ENCODE measurements at places on chromosomes 12 and 14.
A peak's percentile ranks its signal among the peaks of the same experiment; 100 is the strongest.

GRCh38 chr12:14514154-14514842, 53.4 kb downstream of the PLBD1 start:
- ATAC-seq, result no peak

DNA sequence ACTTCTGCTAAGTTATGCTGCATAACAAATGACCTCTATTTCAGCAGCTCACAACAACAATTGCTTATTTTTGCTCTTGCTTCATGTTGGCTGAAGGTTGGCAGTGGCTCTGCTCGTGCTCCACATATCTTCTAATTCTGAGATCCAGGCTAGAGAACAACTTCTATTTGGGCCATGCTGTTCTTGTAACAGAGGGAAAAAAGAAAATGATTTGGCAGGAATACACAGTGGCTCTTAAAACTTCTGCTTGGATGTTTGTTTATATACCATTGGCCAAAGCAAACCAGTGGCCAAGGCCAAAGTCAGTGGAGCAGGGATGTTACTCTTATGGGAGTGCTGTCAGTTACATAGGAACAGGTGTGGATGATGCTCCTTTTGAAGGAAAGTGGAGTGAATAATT, 32.1 kb downstream of the GPHN start:
- ATAC-seq, result no peak

GRCh38 chr12:124681779-124682391, 114.5 kb upstream of the NCOR2 start:
- no peak for ATAC-seq

DNA sequence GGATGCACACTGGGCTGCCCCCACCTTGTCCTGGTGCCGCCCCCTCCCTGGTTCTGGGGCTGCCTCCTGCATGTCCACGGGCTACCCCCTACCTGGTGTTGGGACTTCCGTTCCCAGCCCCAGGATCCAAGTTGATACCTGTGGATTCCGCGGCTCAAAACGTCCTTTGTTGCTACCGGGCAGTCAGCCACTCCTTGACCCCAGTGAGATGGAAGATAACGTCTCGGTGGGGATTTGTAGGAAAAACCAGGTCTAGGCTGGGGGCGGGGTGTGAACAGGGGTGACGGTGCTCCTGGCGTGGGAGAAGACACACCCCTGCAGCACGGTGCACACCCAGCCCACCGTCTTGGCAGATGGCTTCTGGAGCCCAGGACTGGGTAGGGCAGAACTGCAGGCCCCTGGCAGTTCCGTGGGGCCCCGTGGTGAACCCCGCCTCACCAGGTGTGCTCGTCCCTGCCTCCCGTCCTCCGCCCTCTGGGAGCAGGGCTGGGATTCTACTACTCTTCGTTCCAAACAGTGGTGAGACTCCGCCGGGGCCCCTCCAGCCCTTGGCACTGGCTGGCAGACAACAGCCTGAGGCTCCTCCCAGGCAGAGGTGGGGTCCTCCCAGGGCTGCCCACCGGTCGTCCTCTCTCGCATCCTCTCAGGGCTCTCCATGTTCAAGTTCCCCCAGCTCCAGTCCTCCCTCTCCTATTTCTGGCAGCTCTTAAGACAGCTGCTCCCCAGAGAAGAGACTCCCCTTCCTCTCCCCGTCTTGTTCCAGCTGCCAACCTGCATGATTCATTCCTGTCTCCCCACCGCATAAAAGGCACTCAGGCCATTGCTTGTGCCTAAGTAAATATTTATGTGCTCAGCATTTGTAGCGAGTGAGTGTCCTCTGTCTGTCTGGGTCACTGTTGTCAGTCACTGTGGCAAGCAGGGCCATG, 75.5 kb downstream of the FBXL14 start:
- ATAC-seq, result no peak

DNA sequence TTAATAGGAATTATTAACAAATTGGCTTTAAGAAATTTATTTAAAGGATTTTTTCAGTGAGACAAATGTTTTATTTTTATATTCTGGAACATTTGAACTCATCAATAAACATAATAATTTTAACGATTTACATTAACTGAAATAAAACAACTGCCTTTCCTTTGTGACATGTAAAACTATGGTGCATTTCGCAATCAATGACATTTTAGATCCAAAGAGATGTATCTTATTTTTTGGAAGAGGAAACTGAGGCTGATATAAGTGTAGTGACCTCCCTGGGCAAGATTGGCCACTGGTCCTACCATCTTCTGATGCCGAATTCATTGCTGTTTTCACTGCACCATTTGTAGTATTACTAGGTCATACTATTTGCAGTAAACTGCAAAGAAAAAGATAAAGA, 2.5 kb upstream of the RNU6-8 start:
- no peak for ATAC-seq

GRCh38 chr12:143964-144649, 69.8 kb downstream of the SLC6A12 start:
- no peak for ATAC-seq

DNA sequence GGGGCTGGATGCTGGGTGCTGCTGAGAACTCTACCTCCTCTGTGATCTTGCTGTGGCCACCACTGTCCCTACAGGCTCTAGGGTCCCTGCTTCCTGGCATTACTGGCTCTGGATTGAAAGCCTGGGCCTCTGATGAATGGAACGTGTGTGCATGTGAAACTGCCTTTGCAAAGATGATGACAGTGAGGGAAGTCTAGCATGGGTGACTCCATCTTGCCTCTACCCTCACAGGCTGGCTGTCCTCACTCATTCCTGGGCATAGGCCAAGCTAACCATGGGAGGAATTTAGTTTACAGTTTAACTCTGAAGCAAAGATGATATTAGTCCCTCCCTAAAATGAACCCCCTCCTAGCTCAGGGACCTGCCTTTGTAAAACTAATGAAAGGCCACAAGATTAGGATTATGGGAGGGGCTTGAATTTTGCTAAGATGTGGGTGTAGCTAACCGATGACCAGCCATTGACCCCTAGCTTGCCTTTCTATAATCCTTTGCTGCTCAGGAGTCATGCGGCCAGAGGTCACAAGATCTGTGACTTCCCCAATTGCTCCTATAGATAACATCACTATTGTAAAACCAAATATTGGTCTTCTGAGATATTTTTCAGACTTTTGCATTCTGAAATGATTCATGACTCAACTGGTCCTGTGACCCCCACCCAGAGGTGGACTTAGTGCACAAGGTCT, 2.2 kb upstream of the C1S start:
- ATAC-seq, result no peak

- ATAC-seq, result peak; percentile 72
Observed at GRCh38 chr12:59597385-59597781, 1.6 kb downstream of the SLC16A7 start.

- no peak for ATAC-seq
Observed at GRCh38 chr14:64569138-64569631, 19.4 kb downstream of the PPP1R36 start.

DNA sequence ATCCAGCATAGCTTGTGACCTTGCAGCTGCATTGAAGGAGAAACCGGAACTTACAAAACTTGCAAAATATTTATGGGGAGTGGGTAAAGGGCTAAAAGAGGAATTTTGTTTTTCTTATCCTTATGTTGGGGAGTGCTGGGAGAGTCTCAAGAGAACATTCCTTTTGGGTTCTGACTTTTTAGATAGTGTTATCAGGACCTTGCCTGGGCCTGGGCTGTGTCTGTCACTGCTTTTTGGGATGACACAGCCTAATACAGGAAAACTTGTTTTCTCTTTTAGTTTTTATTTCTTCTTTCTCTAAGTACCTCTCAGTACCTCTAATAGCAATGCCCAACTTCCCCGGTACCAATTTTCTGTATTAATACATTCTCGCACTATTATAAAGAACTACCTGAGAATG, 850.6 kb downstream of the RPS29 start:
- no peak for ATAC-seq

DNA sequence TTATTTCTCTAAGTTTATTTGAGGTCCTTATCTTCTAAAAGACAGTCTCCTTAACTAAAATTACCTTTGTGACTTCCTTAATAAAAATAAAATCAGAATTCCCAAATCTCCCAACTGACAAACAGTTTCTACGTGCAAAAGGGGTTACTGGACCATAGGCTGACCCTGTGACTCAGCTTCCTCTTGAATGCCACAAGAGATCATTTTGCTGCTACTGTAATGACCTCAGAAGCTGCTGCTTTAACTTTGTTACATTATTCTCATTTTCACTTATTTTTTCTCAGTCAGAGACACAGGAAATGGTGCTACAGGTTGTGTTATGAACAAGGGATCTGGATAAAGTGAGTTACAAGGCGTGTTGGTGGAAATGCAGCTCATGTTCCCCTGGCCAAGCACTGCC, 132.2 kb upstream of the TMTC2 start:
- no peak for ATAC-seq

GRCh38 chr14:54743382-54743781, 159.2 kb downstream of the GCH1 start:
- no peak for ATAC-seq

- ATAC-seq, result no peak
Observed at GRCh38 chr12:25107920-25108319, 87.0 kb downstream of the DNAI7 start.

- no peak for ATAC-seq
Observed at GRCh38 chr14:104107101-104107581, 21.6 kb downstream of the ASPG start.

- no peak for ATAC-seq
Observed at GRCh38 chr12:94150240-94151121, 2.1 kb downstream of the PLXNC1 start.

- no peak for ATAC-seq
Observed at GRCh38 chr12:131063413-131063812, 109.7 kb downstream of the ADGRD1 start.

DNA sequence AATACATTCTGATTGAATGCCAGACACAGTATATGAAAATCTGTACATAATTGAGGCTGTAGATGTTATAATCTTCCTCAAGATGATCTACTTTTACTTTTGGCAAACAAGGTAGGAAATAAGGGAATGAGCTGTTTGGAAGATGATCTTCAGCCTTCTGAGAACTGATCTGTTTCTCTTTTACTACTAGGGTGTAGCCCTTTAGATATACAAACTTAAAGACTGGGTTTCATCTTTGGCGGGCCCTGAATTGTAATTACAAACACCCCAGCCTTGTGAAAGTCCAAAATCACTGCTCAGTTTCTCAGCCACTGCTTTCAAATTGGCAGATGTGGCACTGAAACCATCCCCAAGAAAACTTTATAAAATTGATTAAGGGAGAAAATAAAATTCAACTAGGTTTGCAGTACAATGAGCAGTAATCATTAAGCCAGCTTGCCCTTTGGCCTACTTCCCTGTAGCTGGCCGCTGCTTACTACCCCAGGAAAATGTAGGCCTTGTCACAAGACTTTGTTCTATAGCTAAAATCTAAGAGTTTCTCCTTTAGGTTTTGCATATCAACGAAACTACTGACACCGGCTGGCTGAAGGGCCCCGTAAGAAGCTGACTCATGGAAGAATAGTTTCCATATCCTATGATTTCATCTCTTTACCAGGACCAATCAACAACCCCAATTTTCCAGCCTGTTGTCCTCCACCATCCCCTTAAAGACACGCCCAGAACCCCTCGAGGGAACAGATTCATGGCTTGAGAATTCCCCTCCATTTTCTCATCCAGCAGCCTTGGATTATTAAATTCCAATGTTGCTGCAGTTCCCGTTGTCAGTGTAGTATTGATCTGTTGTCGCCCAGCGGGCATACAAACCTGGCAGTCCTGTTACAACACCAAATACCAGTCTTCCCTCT, 210.8 kb downstream of the PCNX1 start:
- ATAC-seq, result peak; percentile 11

DNA sequence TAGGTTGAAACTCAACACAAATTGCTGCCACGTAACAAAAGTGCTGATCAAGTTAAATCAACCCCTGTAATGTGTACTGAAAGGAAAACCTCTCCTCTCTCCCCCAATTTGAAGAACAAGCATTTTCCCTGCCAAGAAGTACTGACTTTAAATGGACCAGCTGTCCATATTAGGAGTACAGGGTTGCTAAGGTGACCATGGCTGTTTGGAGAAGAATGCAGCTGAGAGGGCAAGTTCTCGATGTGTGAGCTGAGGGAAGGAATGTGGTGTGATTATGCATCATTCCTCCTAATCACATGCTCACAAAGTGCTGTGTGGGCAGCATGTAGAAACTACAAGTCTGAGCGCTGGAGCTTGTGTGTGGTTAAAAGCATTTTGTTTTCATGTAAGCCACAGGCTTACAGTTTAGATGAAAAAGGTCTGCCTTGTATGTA, 50.9 kb upstream of the CCT2 start:
- ATAC-seq, result peak; percentile 66

GRCh38 chr14:58107947-58108552, 44.0 kb downstream of the ARMH4 start:
- ATAC-seq, result no peak

GRCh38 chr12:29216266-29216665, 67.2 kb downstream of the FAR2 start:
- ATAC-seq, result no peak

DNA sequence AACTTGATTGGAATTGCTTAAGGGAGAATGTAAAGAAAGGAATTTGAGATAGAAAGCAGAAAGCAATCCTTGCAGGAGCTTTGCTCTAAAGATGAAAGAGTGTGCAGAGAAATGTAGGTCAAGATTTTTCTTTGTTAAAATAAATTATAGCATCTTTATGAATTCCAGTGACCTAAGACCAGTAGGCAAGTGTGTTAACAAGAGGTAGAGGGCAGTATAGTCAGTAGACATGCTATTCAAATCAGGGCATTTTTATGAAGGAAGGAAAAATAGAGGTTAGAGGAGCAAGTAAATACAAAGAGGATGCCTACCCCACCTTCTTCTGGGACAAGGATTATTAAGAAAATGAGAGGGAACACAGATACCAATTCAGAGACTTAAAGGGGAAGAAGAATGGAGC, 148.5 kb downstream of the PLCZ1 start:
- no peak for ATAC-seq

DNA sequence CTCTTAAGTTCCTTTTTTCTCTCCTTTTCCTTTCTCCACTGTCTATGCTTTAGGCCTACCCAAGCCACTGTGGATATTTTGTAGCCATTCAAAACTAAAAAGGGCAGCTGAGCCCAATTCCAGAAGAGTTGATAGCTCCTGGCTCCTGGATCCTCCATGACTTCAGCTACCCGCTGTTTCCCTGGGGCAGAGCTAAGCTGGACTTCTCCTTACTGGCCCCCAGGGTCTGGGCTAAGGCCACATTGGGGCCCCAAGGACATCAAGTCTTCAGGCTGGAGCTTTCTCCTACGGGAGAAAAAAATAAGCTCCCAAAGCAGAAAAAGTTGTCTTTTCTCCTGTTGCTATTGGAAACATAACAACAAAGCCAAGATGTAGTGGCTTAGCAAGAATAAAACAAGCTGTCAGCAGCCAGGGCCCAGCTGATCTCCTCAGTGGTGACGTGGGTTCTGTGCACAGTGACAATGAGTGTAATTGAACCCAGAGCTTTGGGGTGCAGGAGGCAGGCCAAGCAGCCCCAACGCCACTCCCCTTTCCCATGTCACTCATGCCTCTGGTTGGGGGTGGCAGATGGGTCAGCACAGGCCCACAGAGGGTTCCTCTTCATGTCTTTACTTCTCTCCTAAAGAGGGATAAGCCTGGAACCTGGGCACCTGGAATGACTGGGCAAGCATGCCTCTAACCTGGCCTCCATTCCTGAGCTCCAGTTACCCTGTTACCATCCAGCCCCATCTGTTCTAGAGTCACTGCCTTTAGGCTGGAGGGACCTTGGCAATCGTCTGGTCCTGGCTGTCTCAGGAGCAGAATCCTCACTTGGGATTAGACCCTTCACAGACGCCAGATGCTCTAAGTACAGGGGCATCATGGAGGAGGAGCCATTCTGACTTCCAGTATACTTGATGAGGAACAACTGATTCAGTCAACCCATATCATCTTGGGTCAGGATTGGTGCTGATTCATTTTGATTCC, 171.2 kb downstream of the ZFP36L1 start:
- ATAC-seq, result no peak
